ENCODE measurements at places on chromosomes 13 and 19.

GRCh38 chr13:98297051-98297450, 120.0 kb upstream of the RNF113B start:
- DNase-seq: no peak

GRCh38 chr19:54470991-54471782, 1.9 kb downstream of the CDC42EP5 start:
- no peak for DNase-seq

DNA sequence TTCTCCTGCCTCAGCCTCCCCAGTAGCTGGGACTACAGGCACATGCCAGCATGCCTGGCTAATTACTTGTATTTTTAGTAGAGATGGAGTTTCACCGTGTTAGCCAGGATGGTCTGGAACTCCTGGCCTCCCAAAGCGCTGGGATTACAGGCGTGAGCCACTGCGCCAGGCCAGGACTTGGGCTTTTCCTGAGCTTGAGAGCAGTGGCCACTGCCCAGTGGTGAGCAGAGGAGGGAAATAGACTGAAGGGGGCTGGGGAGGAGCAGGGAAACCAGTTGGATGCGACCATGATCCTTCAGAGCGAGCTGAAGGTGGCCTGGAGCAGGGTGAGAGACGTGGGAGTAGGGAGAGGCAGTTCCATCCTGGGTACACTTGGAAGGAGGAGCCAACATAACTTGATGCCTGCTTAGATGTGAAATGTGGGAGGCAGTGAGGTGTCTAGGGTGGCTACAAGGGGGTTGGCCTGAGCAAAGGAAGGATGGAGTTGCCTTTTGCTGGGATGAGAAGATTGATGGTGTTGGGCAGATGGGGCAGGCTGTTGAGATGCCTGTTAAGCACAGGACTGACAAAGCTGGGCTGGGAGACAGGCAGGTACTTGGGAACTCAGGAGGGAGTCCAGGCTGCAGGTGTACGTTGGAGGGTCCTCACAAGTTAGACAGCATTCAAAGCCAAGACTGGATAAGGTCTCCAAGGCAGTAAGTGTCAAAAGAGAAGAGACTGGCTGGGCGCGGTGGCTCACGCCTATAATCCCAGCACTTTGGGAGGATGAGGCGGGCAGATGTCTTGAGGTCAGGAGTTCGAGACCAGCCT, 31.8 kb downstream of the KCTD15 start:
- no peak for DNase-seq

GRCh38 chr13:25738342-25739196, 313.2 kb downstream of the SHISA2 start:
- DNase-seq: no peak

GRCh38 chr19:10551698-10552301, 8.1 kb downstream of the ATG4D start:
- peak; percentile 46 for DNase-seq

GRCh38 chr13:67474115-67474514, 244.0 kb upstream of the PCDH9 start:
- no peak for DNase-seq

GRCh38 chr19:56866538-56866937, 26.0 kb upstream of the PEG3 start:
- DNase-seq: no peak
